Astrocyte (in vitro differentiated cells and primary cell): ENCODE measurements at places on chromosomes 5 and 9. TPM values are rescaled to one million over a fixed set of nuclear protein-coding genes. Genes with fewer than 3 reads are reported as not detected.

Gene GLDC
- 2.4 and 8.9 TPM in 2 replicates for total RNA-seq

Gene PCDHGB4
- total RNA-seq: 13.6 and 15.7 TPM in 2 replicates

DNA sequence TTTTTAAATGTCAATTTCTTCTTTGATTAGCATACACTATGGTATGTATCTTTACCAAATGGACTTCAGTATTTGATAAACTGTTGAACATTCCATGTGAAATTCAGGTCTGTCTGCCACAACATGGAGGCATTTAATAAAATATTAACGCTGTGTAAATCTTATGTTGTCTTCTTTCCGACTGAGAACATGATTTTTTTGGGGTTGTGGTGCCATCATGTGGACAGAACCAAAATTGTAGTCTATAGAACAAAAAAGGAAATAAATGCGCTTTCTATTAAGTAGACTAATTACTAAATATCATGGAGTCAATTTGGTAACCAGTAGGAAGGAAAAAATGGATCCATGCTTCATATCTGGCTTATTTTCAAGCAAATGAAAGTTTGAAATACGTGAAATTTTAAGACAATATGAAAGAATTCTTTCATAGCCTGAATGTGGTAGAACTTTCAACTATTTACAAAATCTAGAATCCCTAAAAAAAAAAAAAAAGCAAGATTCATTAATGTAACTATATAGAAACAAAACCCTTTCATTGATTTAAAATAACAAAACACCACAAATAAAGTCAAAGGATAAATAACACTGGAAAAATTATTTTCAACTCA lies 2.8 kb upstream of the PLK2 start:
- H3K27me3 ChIP-seq: no peaks in the 10 kb centered on the region
- H3K4me3 ChIP-seq: no peak overlapping the region
- peaks cover 11% of the 10 kb centered on the region for H3K36me3 ChIP-seq

GRCh38 chr9:81387360-81388106 lies 301.8 kb downstream of the TLE1 start:
- DNase-seq: no peak
- no peaks in the 10 kb centered on the region for H3K36me3 ChIP-seq
- no peak overlapping the region for H3K4me3 ChIP-seq
- no peak overlapping the region for H3K27ac ChIP-seq
- peaks cover 23% of the 10 kb centered on the region for H3K4me1 ChIP-seq

DNA sequence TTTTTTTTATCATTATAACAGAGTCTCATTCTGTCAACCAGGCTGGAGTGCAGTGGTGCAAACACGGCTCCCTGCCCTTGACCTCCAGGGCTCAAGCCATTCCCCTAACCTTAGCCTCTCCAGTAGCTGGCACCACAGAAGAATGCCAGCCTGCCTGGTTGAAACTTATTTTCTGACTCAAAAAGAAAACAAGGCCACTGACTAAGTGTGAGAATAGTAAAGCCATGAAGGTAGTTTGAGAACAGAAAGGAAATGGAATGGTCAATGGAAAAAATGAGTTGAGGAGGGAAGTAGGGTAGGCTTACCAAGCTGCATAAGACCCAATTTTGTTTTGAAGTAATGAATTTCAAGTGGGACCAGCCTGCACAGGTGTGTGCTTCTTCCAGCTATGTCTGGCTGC lies 82.8 kb upstream of the RORB start:
- no peaks in the 10 kb centered on the region for H3K36me3 ChIP-seq
- no peaks in the 10 kb centered on the region for H3K4me1 ChIP-seq
- H3K27ac ChIP-seq: no peak overlapping the region
- H3K4me3 ChIP-seq: no peak overlapping the region
- DNase-seq: no peak

GRCh38 chr5:76870046-76870445 lies 20.2 kb downstream of the S100Z start:
- no peak overlapping the region for H3K4me3 ChIP-seq
- no peaks in the 10 kb centered on the region for H3K27me3 ChIP-seq
- no peaks in the 10 kb centered on the region for H3K36me3 ChIP-seq
- H3K4me1 ChIP-seq: peaks cover 1% of the 10 kb centered on the region
- H3K27ac ChIP-seq: no peak overlapping the region

DNA sequence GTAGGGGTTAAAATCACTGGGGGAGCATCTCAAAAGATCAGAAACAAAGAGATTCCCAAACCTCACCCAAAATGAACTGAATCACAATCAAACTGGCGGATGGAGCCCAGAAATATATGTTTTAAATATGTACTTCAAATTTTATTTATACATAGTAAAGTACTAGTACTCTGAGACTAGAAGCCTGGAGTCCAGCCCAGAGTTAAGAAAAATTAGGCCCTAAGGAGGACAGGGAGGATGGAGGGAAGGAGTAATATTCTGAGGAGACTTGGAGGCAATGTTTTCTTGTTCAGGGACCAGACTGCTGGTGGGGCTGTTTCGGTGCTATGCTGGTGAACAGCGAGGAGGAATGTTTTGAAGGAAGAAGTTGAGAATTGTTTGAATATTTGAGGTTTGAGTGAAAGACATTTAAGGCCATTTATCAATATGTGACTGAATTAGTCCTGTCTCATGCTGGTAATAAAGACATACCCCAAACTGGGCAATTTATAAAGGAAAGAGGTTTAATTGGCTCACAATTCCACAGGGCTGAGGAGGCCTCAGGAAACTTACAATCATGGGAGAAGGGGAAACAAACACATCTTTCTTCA lies 552.4 kb upstream of the DAB2 start:
- DNase-seq: no peak
- no peaks in the 10 kb centered on the region for H3K36me3 ChIP-seq
- no peak overlapping the region for H3K4me3 ChIP-seq
- no peak overlapping the region for H3K27ac ChIP-seq
- no peaks in the 10 kb centered on the region for H3K4me1 ChIP-seq

DNA sequence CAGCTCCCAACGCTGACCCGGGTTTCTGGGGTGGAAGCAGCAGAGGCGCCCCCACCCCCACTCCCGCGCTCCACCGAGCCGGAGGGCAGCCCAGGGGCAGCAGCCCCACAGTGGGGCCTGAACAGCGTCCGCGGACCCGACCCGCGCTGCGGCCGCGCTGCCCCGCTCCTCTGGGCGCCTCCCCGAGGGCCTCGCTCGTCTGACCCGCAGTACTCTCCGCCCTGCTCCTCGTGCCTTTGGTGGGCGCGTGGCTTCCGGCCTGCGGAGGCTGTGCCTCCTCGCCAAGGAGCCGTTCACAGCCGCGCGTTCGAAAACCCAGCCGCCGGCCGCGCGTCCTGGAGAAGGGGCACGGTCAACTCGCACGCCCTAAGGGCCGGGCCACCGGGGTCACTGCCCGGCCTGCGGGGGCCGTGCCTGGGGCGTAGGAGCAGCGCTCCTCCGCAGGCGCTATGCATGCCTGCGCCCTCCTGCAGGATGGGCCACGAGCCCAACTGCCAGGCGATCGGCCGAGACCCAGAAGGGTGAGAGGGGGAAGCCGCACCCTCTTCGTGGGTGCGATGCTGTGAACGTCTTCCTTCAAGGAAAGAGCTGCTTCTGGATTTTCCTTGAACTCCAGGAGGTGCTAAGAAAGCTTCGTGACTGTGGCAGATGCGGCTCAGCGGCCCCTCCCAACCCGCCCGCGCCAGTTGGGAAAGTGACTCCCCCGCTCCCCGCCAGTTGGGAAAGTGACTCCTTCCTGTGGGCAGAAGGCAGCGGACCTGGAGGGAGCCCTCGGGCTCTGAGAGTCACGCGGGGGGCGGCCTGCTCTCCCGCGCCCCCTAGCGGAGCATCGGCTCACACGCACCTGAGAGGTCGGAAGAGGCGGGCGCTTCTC lies 82.7 kb downstream of the HSD17B3 start:
- no peaks in the 10 kb centered on the region for H3K36me3 ChIP-seq
- no peak overlapping the region for H3K27ac ChIP-seq
- H3K4me1 ChIP-seq: peaks cover 5% of the 10 kb centered on the region
- no peak for DNase-seq

DNA sequence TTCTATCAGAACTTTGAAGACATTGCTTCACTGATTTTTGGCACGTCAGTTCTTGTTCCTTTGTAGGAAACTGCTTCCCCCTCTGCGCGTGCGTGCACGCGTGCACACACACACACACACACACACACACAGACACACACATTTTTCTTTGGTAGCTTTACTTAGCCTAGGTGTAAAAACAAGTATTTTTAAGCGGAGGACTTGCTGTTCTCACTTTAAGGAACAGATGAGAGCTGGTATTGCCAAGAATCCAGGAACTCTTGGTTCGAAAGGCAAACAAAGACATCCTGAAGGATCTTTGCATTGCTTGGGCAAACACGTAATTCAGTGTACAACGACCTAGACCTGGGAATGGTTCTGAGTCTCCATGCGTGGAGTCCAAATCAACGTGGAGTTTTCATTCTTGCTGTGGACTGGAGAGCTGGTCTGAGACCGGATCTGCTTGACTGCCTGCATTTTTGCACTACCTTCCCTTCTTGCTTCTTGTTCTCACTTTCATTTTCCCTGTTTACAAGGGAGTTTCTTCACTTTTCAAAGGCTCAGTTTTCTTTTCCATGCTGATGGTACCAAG lies 8.2 kb downstream of the TMEM268 start:
- no peak overlapping the region for H3K27ac ChIP-seq
- no peaks in the 10 kb centered on the region for H3K27me3 ChIP-seq
- no peak overlapping the region for H3K4me3 ChIP-seq
- H3K4me1 ChIP-seq: peaks cover 12% of the 10 kb centered on the region
- no peak for DNase-seq
- no peaks in the 10 kb centered on the region for H3K36me3 ChIP-seq

- H3K4me3 ChIP-seq: no peak overlapping the region
- no peak for DNase-seq
- no peaks in the 10 kb centered on the region for H3K27me3 ChIP-seq
- peak overlapping the region; percentile 39 for H3K27ac ChIP-seq
These were observed 66.8 kb upstream of the ABL1 start for GRCh38 chr9:130768265-130768664.

- no peak overlapping the region for H3K4me3 ChIP-seq
- H3K4me1 ChIP-seq: peaks cover 33% of the 10 kb centered on the region
- H3K27ac ChIP-seq: peak overlapping the region; percentile 95
- no peaks in the 10 kb centered on the region for H3K27me3 ChIP-seq
- no peaks in the 10 kb centered on the region for H3K36me3 ChIP-seq
These were observed 59.6 kb downstream of the RICTOR start for GRCh38 chr5:39014561-39014960.
